GM10248 (cell line): ENCODE measurements at places on chromosomes 1 and 21.
A peak's percentile ranks its signal among the peaks of the same experiment; 100 is the strongest.

DNA sequence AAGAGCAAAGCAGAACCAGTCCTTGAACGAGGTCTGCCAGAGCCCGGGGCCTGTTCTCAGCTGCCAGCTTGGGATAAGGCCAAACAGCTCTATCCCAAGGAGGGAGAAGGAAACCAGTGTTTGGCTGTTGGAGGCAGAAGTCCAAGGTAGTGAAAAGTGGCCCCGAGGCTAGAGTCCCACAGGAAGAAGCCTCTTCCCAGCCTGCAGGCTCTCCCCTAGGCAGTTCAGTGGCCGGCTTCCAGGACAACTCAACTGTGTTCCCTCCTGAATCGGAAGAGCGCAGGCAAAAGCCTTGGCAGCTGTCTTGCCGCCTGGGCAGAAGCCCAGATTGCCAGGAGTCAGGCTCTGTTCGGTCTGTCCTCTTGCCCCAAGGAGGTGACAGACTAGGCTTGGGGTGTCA lies 19.3 kb downstream of the QSOX1 start:
- DNase-seq, result no peak

- DNase-seq, result no peak
Measured at GRCh38 chr1:24939040-24939674, 9.1 kb upstream of the RUNX3 start.

DNA sequence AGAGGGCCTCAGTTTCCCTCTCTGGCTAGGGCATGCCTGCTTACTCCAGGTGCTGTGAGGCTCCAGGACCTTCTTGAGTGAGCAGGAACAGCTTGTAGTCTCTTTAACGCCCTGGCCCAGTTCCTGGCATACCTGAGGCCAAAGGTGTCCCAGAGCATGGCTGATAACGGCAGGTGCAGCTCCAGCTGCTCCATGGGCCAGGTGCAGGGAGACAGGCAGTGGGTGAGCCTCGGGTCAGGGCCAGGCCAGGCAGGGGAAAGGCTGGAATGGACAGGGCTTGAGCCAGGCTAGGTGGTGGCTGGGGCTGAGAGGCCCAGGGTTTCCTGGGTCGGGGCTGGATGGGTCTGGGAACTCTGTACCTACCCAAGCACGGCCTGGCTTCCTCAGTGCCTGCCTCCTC lies 18.3 kb downstream of the EDN2 start:
- DNase-seq, result no peak

DNA sequence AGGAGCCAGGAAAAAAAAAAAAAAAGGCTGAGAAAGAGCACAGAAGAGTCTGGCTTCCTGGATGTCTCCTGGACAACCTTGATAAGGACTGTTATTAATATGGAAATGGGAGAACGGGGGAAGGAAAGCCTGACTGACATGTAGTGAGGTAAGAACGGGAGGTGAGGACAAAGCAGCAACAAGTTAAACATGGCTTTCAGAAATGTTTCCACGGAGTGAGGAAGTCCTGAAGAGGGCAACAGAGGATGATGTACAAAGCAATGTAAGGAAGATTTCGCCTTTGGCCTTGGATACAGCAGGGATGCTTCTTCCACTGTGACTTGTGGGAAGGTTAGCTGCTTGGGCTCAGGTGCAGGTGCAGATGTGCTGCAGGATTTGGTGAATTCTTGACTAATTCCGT lies 11.9 kb upstream of the NIBAN1 start:
- no peak for DNase-seq

- peak; percentile 62 for DNase-seq
Measured at GRCh38 chr1:24502065-24502708, 449 bp upstream of the RCAN3 start.

GRCh38 chr1:91120421-91120820 lies 98.6 kb upstream of the ZNF644 start:
- DNase-seq, result no peak

- no peak for DNase-seq
Measured at GRCh38 chr1:244214009-244214967, 163.2 kb downstream of the ZBTB18 start.

- peak; percentile 2 for DNase-seq
Measured at GRCh38 chr1:156167536-156167935, 14.2 kb downstream of the SEMA4A start.

DNA sequence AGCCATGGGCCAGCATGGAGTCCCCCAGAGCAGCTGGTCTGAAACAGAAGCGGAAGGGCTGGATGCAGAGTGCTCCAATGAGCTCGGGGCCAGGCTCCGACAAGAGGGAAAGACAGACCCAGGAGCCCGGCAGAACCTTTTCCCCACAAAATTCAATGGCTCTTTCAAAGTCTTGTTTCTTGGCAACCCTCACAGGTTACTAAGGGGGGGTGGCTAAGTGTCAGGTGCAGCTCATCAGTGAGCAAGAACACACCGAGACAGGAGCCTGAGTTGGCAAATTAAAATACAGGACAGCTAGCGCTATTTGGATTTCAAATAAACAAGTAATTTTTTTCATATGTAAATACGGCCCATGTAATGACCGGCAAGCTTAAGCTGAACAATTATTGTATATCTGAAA lies 27.3 kb downstream of the PGBD5 start:
- DNase-seq, result no peak

- DNase-seq, result no peak
Measured at GRCh38 chr1:167136191-167136614, 42.3 kb downstream of the STYXL2 start.
